HCEC 1CT (cell line): ENCODE measurements at places on chromosomes 3 and 15.

- DNase-seq = no peak
Measured at GRCh38 chr3:17357035-17357710, 385.3 kb downstream of the TBC1D5 start.

DNA sequence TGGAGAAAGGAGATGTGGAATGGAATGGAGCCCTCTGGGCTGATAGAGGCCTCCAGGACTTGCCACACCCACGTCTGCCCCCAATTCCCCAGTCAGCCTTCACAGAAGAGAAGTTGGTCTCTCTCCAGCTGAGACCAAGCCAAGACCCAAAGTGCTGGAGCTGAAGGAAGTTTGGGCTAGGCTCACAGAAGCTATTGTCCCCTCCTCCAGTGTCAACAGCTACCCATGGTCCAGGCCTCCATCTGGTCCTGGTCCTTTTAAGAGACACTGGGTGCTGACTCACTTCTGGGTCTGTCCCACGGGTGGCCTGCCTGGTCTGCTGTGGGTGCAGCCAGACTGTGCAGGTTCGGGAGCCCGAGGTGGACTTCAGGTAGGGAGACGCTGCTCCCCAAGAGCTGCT is 179.8 kb downstream of the APBA2 start:
- no peak for DNase-seq

- no peak for DNase-seq
Measured at GRCh38 chr3:10440684-10441083, 64.7 kb downstream of the ATP2B2 start.

- no peak for DNase-seq
Measured at GRCh38 chr3:35528728-35529127, 110.6 kb upstream of the ARPP21 start.

DNA sequence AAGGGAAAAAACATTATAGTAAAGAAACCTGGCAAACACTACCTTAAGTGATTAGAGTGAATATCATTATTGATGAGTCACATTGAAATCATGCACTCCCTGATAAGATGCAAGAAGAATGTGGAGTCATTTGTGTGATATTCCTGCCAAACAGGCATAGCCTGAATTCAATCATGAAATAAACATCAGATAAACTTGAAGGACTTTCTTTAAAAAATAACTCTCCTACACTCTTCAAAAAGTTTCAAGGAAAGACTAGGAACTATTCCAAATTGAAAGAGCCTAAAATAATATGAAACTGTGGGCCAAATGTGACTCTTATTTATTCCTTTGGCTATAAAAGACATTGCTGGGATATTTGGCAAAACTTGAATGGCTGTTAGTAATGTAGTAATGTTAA is 625.7 kb upstream of the LMCD1 start:
- no peak for DNase-seq

- peak; percentile 100 for DNase-seq
Measured at GRCh38 chr3:127768346-127769008, 53.8 kb downstream of the MGLL start.

GRCh38 chr3:186614266-186614596 is 1.4 kb downstream of the AHSG start:
- DNase-seq = no peak

DNA sequence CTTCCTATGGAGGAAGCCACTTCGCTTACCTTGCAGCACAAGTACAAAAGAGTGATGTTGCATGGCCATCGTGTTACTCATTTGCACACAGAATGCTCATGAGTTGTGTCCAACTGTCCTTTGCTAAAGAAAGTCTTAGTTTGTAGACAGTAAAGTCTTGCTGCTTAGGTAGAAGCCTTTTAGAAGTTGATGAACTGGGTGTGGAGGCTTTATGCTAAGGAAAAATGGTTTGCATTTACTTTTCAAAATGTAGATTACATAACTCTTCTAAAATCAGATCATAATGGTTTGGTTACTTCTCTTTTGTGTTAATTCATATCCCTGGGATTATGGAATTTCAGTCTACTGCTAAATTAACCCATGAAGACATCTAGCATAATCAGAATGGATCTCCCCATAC is 84.5 kb upstream of the FLNB start:
- DNase-seq = no peak

- no peak for DNase-seq
Measured at GRCh38 chr3:124600765-124601164, 129.5 kb upstream of the UMPS start.

DNA sequence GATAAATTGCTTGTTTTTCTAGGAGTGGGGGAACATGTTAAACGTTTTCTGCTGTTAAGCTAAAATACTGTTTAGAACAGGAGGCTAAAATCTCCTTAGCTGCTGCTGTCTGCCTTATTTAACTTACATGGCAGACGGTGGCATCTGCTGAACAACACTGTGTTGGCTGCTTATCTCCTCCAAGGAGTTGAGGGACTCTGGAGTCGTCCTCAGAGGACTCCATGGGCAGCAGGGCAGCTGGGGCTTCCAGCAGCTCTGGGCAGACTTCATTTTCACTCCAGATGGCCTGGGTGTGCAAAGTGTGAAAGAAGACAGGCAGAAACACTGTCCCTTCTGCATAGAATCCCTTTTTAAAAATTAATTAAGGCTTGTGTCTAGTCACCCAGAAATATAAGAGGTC is 52.9 kb upstream of the NUDT16 start:
- DNase-seq = no peak

- DNase-seq = no peak
Measured at GRCh38 chr3:65523878-65524277, 514.8 kb downstream of the MAGI1 start.

GRCh38 chr3:16482770-16483531 is 30.5 kb downstream of the RFTN1 start:
- DNase-seq = no peak

- no peak for DNase-seq
Measured at GRCh38 chr3:134409041-134409440, 34.8 kb upstream of the AMOTL2 start.

GRCh38 chr3:144775551-144775950 is 803.9 kb downstream of the DIPK2A start:
- no peak for DNase-seq

DNA sequence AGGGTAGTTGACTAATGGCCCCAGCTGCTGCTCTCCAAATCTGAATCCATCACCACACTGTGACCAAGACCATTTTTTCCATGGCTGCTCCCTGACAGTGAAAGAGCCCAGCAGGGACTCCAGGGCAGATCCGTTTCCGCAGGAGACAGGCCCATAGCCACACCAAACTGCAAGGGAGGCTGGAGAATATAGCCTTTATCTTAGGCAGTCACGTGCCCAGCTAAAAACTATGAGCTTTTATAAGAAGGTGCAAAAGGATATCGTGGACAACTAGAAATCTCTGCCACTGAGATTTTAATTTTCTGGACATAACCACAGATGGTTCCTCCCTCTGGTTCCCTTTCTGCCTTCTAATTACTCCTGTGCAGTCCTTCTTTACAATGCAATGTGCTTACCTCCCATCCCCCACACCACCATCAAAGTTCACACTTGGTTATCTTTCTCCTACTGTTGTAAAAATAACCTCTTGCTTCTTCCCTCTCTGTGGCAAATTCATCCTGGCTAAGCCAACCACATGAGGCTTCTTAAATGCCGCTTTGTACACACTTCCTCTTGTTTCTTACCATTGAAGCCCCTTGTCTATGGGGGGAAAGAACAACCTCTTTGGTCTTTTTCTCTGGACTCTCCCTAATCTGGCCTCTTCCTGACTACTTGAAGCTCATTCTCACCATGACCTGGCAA is 233.7 kb downstream of the SHQ1 start:
- DNase-seq = no peak

GRCh38 chr3:50196253-50196801 is 4.9 kb downstream of the GNAT1 start:
- DNase-seq = no peak

DNA sequence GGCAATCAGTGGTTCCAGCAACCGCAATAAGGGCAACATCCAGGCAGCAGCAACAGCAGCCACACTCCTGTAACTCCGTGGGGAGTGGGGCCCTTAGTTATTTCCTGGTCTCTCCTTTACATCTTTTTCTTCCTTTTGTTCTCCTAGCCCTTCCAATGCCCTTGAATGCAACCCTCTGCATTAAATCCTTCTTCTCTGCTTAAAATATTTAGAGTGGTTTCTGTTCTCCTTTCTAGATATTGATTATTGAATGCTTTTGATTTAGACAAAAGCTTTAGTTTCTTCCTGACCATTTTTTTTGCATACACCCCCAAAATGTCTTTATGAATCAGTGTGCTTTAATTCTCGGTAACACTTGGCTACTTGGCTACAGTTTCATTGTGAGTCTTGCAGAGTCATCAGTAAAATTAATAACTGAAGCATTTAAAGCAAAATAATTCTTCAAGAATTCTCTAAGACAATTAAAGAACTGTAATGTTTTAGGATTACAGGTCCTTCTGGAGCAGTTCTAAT is 586.1 kb downstream of the MECOM start:
- no peak for DNase-seq

- DNase-seq = no peak
Measured at GRCh38 chr3:49720855-49721595, 1.5 kb upstream of the AMIGO3 start.

DNA sequence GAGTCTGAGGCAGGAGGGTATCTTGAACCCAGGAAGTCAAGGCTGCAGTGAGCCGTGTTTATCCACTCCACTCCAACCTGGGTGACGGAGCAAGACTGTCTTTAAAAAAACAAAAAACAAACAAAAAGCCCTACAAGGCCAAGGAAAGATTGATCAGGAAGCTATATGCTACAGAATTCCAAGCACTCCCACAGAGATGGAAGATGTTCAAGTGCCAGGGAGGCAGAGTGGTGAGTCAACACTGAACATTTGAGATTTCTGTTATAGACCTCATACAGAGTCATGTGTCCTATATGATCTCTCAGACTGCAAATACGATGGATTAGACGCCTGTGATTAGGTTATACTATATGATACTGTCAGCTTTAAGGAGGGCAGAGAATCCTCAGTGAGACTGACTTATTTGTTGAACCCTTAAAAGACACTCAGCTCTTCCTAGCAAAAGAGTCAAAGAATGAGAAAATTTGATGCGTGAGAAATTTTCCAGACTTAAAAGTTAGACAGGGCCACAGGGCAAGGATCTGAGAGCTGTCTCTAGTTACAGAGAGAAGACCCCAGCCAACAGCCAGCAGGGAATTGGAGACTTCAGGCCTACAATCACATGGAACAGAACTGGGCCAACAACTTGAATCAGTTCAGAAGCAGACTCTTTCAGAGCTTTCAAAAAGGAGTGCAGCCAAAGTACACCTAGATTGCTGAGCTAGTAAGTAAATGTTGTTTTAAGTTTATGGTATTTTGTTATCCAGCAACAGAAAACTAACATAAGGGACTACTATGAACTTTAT is 107.6 kb downstream of the PIK3CB start:
- DNase-seq = peak; percentile 9

DNA sequence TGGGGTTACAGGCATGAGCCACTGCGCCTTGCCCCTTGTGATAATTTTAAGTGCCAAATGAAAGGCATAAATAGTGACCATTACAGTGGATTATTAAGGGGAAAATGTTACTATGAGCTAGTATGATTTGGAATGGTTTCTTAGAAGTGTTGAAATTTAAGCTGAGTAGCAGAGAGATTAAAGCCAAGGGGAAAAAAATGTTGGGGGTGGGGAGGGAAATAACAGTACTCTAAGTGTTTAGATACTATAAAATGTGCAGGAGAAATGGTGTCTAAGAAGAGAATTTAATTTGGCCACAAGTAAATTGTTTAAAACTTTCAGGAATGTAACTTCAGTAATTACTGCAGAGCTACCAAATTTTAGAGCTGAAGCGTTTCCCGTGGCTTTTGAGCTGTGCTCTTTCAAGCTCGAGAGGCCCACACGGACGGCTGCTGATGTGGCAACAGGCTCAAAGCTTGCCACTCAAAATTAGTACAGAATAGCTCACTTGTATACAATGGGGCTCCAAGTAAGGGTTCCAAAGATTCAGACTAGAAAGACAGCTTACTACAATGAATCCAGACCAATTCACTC is 23.9 kb upstream of the SLC12A8 start:
- no peak for DNase-seq

- DNase-seq = no peak
Measured at GRCh38 chr3:99634881-99635280, 3.5 kb upstream of the COL8A1 start.

- DNase-seq = peak; percentile 40
Measured at GRCh38 chr15:99467853-99468464, 97.8 kb upstream of the MEF2A start.

DNA sequence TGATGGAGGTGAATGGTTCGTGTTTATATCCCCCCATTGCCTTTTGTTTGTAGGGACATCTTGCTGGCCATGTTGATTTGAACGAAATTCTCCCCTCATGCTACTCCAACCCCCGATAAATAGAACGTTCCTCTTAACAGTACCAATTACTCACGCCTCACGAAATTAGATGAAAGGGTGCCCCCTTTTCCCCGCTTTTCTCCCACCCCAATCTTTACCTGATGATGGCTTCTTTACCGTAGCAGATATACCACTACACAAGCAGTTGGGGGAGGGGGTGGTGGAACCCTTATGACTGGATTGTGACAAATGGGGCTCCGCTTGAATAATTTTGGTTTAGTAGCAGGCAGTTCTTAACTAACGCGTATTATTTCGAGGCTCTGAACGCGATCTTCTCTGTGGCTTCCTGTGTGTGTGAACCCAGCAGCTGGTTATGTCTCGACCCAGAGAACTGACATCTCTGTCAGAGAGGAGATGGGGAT is 1.1 kb downstream of the PIAS1 start:
- DNase-seq = peak; percentile 61

GRCh38 chr3:193853511-193854219 is 260.7 kb downstream of the OPA1 start:
- no peak for DNase-seq

- no peak for DNase-seq
Measured at GRCh38 chr3:59386165-59386564, 336.3 kb upstream of the CFAP20DC start.

DNA sequence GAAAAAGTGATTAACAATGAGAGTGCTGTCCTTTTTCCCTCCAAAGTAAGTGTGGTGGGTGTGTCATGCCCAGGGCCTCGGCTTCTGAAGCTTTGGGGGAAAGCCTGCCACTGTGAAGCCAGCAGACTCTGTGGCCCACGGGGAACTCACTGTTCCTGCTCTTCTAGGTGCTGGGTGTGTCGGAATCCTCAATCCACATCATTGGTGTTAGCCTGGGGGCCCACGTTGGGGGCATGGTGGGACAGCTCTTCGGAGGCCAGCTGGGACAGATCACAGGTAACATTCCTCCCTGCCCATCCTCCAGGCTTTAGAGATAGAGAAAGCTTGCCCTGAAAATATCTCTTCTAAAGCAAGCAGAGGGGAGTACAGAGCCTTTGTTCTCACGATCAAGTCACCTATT is 11.6 kb downstream of the PLA1A start:
- no peak for DNase-seq
